ENCODE measurements at places on chromosomes 5 and 9.
A peak's percentile ranks its signal among the peaks of the same experiment; 100 is the strongest.

GRCh38 chr5:142981886-142982820 is 212.0 kb downstream of the ARHGAP26 start:
- H3K4me3 ChIP-seq, result no peak overlapping the region
- peak; percentile 78 for DNase-seq
- H3K27me3 ChIP-seq, result no peaks in the 10 kb centered on the region
- no peaks in the 10 kb centered on the region for H3K36me3 ChIP-seq
- peak overlapping the region; percentile 42 for H3K27ac ChIP-seq

- no peak overlapping the region for H3K27ac ChIP-seq
- no peak overlapping the region for H3K4me3 ChIP-seq
- H3K36me3 ChIP-seq, result no peaks in the 10 kb centered on the region
- H3K27me3 ChIP-seq, result no peaks in the 10 kb centered on the region
Observed at GRCh38 chr9:18851069-18851795, 181.8 kb downstream of the SAXO1 start.

GRCh38 chr5:149995385-149996204 is 4.9 kb downstream of the TIGD6 start:
- no peaks in the 10 kb centered on the region for H3K4me1 ChIP-seq
- no peaks in the 10 kb centered on the region for H3K27me3 ChIP-seq
- no peaks in the 10 kb centered on the region for H3K36me3 ChIP-seq
- no peak overlapping the region for H3K27ac ChIP-seq
- H3K4me3 ChIP-seq, result no peak overlapping the region

DNA sequence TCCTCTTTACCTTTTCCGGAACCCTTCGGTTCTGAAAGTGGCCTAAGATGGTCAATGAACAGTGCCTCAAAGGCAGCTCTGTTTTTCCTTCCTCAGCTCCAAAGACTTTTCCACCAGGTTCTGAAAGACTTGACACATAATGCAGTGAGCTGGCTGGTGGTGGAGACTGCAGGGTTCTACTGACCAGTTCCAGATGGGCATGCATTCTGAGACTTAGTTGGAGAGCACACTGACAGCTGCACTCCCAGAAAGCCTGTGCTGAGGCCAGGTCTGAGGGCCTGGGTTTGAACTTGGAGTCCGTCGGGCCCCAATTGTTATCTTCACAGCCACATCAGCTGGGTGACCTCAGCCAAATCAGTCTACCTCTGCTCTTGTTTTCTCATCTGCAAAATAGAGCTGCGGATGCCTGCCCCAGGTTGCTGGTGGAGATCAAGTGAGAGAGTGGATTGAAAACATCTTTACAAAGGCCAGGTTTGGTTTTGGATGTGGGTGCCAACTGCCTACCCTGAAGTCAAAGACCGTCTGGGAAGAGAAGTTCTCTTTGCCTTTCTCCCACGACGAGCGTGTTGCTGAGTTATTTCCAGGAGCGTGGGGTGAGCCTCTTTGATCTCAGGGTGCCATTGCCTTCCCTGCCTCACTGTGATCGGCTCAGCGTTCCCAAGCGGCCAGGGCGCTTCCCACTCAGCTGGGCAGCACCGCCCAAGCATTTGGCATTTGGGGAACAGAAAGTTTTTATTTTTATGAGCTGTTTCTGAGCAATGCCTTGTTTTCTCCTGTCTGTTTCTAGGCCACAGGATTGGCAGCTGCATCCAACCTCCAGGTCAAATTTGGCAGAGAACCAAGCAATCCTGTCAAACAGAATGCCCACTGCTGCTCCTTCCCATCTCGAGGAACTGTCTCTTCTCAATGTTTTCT is 54.9 kb downstream of the RAD23B start:
- H3K27ac ChIP-seq, result peak overlapping the region; percentile 50
- H3K27me3 ChIP-seq, result no peaks in the 10 kb centered on the region
- no peaks in the 10 kb centered on the region for H3K4me1 ChIP-seq

GRCh38 chr5:174300118-174300940 is 254.8 kb downstream of the NSG2 start:
- DNase-seq, result no peak
- H3K4me3 ChIP-seq, result no peak overlapping the region
- H3K36me3 ChIP-seq, result no peaks in the 10 kb centered on the region
- H3K27ac ChIP-seq, result peak overlapping the region; percentile 49
- H3K27me3 ChIP-seq, result no peaks in the 10 kb centered on the region

DNA sequence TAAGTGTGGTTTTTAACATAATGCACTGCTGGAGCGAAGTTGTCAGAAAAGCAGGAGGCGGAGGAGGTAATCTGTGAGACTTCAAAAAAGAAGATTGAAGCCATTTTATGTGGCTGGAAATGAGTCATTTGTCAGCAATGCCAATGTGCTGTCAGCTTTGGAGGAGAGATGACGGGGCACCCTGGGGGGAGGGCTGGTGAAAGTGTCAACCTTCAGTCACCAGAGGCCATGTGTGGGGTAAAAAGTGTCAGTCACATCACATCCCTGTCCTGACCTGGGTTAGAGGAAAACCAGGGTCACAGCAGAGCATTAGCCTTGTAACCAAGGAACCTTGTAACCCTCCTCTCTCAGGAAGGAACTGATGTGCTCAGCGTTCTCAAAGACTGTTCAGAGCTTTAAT is 59.1 kb downstream of the TLR4 start:
- H3K4me3 ChIP-seq, result no peak overlapping the region
- no peaks in the 10 kb centered on the region for H3K4me1 ChIP-seq
- no peaks in the 10 kb centered on the region for H3K36me3 ChIP-seq
- H3K27me3 ChIP-seq, result no peaks in the 10 kb centered on the region

GRCh38 chr5:150853561-150853960 is 7.2 kb downstream of the IRGM start:
- no peaks in the 10 kb centered on the region for H3K36me3 ChIP-seq
- no peaks in the 10 kb centered on the region for H3K4me1 ChIP-seq
- DNase-seq, result no peak
- H3K27me3 ChIP-seq, result no peaks in the 10 kb centered on the region
- no peak overlapping the region for H3K4me3 ChIP-seq

- peak; percentile 16 for DNase-seq
- no peaks in the 10 kb centered on the region for H3K36me3 ChIP-seq
- no peak overlapping the region for H3K27ac ChIP-seq
Observed at GRCh38 chr9:74499770-74500583, 2.8 kb downstream of the RORB start.

DNA sequence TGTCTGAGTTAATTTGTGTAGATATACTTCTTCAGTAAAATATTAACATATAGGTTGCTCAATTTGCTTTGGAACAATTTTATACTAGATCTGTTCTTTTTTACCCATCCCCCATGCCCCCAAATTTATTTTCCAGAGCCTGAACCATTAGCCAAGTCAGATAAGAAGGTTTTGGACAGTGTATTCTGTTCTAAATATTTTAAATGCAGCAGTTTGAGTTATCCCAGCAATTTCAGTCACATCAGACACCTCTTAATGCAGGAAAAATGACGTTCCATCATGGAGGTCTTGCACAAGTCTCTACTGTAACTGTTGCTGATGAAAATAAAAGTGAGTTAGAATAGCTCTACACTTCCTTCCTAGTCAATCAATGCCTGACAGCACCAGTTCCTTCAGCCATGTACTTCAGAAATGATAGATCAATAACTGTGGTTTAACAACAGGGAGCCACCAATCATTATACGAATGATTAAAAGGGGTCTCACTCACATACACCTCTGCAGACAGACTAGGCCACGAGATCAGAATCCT is 215.8 kb downstream of the BNC2 start:
- no peaks in the 10 kb centered on the region for H3K4me1 ChIP-seq
- H3K27ac ChIP-seq, result no peak overlapping the region
- peaks cover 25% of the 10 kb centered on the region for H3K27me3 ChIP-seq
- H3K4me3 ChIP-seq, result no peak overlapping the region

- peak; percentile 25 for DNase-seq
- H3K27ac ChIP-seq, result no peak overlapping the region
- no peaks in the 10 kb centered on the region for H3K4me1 ChIP-seq
- no peak overlapping the region for H3K4me3 ChIP-seq
Observed at GRCh38 chr5:149745-150485, 41.4 kb upstream of the LRRC14B start.

Measured in cardiac muscle cell (in vitro differentiated cells and primary cell).